Thoracic aorta (tissue), 2 donors: ENCODE measurements at places on chromosomes 4 and X. TPM values are rescaled to one million over a fixed set of nuclear protein-coding genes. Genes with fewer than 3 reads are reported as not detected.

CFAP47 gene
- total RNA-seq: not detected

NUDT10 gene
- total RNA-seq: 0.41 TPM

GRCh38 chr4:143337600-143338287 is 1.1 kb downstream of the GAB1 start:
- no peak for DNase-seq

TSPAN7 gene
- total RNA-seq: 38.4 TPM

DNA sequence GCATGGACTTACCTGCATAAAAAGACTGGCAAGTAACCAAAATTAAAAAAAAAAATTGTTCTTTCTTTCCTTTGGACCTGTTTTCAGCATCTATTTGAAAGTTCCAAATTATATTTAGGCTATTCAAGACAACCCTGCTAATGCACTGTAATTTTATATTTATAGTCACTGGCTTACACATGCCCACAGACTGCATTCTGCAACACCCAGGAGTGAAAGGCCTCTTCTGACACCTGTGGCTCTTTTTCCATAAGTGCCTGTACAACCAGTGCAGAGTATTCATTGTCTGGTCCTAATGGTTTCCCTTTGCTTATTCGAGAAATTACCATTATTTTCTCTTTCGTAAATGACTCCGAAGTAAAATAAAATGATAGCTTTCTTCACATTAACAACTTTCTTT is 143.3 kb downstream of the RNF150 start:
- DNase-seq: no peak

GRCh38 chrX:7985568-7985967 is 58.4 kb upstream of the PNPLA4 start:
- DNase-seq: no peak

GRCh38 chr4:111506706-111507105 is 638.5 kb upstream of the FAM241A start:
- no peak for DNase-seq
